ENCODE measurements at places on chromosomes 16 and 17. TPM values are rescaled to one million over a fixed set of nuclear protein-coding genes. Genes with fewer than 3 reads are reported as not detected.
A peak's percentile ranks its signal among the peaks of the same experiment; 100 is the strongest.

DNA sequence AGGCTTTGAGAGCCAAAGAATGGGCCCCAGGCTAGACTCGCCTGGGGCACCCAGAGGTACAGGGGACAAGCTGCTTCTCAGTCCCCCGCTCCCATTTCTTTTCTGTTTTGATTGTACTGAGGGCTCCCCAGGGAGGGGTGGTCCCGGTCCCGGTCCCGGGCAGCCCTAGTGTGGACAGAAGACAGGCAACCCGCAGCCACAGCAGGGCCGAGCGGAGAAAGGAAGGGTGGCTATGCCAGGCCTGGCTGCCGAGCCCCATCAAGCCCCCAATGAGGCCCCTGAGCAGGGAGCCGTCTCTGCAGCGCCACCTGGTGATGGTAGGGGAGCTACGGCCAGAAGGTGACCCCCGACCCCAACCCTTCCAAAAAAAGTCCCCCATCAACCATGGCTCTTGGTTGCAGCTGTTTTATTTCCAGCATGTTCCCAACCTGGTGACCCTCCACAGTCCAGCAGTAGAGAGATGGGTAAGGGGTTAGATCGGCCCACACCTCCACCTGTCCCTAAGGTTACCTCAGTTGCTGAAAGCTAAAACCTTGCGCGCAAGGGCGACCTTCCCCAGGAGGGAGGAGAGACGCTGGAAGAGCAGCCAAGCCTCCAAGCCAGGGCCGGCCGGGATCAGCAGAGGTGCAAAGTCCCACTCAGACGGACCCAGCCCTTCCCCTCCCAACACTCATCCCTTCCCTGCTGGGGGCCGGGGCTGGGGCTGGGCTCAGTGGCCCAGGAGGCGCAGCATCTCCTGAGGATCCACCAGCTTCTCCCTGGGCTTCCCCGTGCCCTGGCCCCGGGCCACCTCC lies 2.6 kb upstream of the GRIN2C start:
- peaks cover 21% of the 10 kb centered on the region for H3K27me3 ChIP-seq
- DNase-seq: no peak
- no peak overlapping the region for H3K27ac ChIP-seq
- peaks cover 21% of the 10 kb centered on the region for H3K4me1 ChIP-seq

GRCh38 chr16:9966569-9967157 lies 215.6 kb downstream of the GRIN2A start:
- H3K4me1 ChIP-seq: no peaks in the 10 kb centered on the region
- no peaks in the 10 kb centered on the region for H3K36me3 ChIP-seq
- H3K27me3 ChIP-seq: no peaks in the 10 kb centered on the region
- peak; percentile 28 for DNase-seq
- H3K27ac ChIP-seq: no peak overlapping the region

DRC3 gene
- 3.6 TPM for total RNA-seq

GRCh38 chr17:74598346-74599022 lies 6.4 kb upstream of the CD300LD start:
- H3K27me3 ChIP-seq: no peaks in the 10 kb centered on the region
- no peaks in the 10 kb centered on the region for H3K36me3 ChIP-seq
- no peak overlapping the region for H3K4me3 ChIP-seq
- no peak for DNase-seq

MRPS34 gene
- 187 TPM for total RNA-seq

GRCh38 chr16:10428433-10429168 lies 42.7 kb downstream of the ATF7IP2 start:
- H3K36me3 ChIP-seq: peaks cover 5% of the 10 kb centered on the region
- no peaks in the 10 kb centered on the region for H3K27me3 ChIP-seq
- no peak overlapping the region for H3K27ac ChIP-seq

DNA sequence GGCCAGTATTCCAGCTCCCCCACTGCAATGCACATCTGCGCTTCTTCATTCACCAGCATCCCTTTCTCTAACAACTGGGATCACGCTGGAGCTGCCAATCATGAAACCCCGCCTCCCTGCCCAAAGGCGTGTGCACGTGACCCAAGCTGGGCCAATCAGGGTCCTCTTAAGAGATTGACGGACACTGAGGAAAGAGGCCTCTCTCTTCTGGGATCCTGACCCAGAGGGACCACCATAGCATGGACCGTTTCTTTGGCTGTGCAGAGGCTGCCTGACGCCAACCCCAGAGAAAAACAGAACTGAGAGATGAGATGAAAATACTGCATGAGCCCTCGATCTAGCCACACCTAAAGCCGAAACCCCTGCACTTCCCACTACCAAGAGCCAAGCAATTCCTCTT lies 32.0 kb downstream of the COTL1 start:
- no peak for DNase-seq
- H3K4me3 ChIP-seq: no peak overlapping the region
- H3K27ac ChIP-seq: no peak overlapping the region

PYY gene
- not detected for total RNA-seq

YWHAE gene
- 537 TPM for total RNA-seq

GRCh38 chr16:89604764-89605163 lies 8.7 kb upstream of the DPEP1 start:
- no peak for DNase-seq
- H3K4me3 ChIP-seq: no peak overlapping the region
- H3K27ac ChIP-seq: no peak overlapping the region
- no peaks in the 10 kb centered on the region for H3K36me3 ChIP-seq
- no peaks in the 10 kb centered on the region for H3K27me3 ChIP-seq

- H3K4me3 ChIP-seq: no peak overlapping the region
- no peaks in the 10 kb centered on the region for H3K4me1 ChIP-seq
- no peaks in the 10 kb centered on the region for H3K27me3 ChIP-seq
- no peak for DNase-seq
Measured at GRCh38 chr16:46748775-46749705, 896 bp upstream of the MYLK3 start.

- H3K27me3 ChIP-seq: no peaks in the 10 kb centered on the region
- H3K4me3 ChIP-seq: no peak overlapping the region
- DNase-seq: no peak
- no peak overlapping the region for H3K27ac ChIP-seq
- peaks cover 2% of the 10 kb centered on the region for H3K36me3 ChIP-seq
- no peaks in the 10 kb centered on the region for H3K4me1 ChIP-seq
Measured at GRCh38 chr17:43051969-43052368, 26.9 kb downstream of the RND2 start.
